Activated T-cell treated with anti-CD3 and anti-CD28 coated beads, Interleukin-2, amount 50 U/mL, for 72 hours (primary cell): ENCODE measurements at places on chromosomes 7 and 10.

DNA sequence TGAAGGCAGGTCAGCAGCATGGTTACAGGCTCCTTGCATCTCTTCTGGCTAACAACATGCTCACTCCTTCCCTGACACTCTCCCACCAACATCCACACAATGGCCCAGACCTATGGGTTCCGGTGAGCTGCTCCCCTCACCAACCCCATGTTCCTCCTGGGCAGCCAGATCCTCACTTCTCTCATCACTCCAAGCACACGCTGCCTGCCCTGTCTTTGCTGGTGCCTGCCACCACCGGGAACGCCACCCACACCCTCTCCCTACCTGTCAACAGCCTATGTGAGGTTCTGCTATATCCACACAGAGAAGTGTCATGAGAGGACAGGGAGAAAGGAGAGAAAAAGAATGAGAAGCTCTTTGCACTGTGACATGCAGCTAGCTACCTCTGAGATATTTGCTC, 14.6 kb downstream of the PARP12 start:
- H3K27me3 ChIP-seq, result no peaks in the 10 kb centered on the region
- H3K4me3 ChIP-seq, result no peak overlapping the region
- no peak for DNase-seq
- H3K36me3 ChIP-seq, result peaks cover 6% of the 10 kb centered on the region
- peaks cover 8% of the 10 kb centered on the region for H3K4me1 ChIP-seq

DNA sequence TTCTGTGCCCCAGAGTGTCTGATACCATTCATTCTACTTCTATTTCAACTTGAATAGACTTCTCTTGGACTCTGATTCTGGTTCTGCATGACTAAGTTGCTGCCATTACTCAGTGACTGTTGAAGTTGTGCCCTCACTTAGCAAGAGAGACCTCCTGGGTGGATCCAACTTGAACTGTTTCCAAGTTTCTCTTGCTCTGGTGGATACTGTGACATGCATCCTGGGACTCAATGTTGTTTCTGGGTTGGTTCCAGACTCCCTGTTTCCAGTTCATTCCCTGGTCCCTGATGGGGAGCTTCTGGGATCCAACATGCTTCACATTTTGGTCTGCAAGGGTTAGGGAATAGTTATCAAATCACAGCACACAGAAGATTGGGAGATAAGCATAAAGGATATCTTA, 26.2 kb upstream of the PRPF18 start:
- H3K27me3 ChIP-seq, result peaks cover 22% of the 10 kb centered on the region
- no peak overlapping the region for H3K4me3 ChIP-seq
- DNase-seq, result no peak
- H3K36me3 ChIP-seq, result no peaks in the 10 kb centered on the region
- H3K27ac ChIP-seq, result no peak overlapping the region
- H3K4me1 ChIP-seq, result no peaks in the 10 kb centered on the region

DNA sequence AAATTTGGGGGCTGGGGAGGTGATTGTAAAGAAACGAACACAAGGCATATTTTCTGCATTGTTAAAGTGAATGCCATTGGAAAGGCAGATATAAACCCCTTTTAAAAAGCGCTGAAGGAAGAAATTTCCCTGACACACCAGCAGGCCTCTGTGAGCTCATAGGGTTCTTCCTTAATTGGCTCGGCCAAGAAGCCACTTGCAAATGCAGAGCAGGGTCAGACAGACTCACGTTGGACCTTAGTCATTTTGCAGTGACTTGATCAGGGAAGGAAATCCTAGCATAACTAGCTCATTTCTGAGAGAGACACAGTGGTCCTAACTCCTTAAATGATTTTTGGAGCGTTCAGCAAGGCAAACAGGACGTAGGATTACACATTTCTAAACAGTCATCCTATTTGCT, 1461.4 kb downstream of the GATA3 start:
- H3K27me3 ChIP-seq, result no peaks in the 10 kb centered on the region
- H3K4me3 ChIP-seq, result no peak overlapping the region
- no peak for DNase-seq
- H3K36me3 ChIP-seq, result no peaks in the 10 kb centered on the region

GRCh38 chr10:17409170-17409733, 45.1 kb downstream of the ST8SIA6 start:
- no peaks in the 10 kb centered on the region for H3K27me3 ChIP-seq
- no peaks in the 10 kb centered on the region for H3K36me3 ChIP-seq
- DNase-seq, result no peak
- peaks cover 10% of the 10 kb centered on the region for H3K4me1 ChIP-seq

- H3K4me1 ChIP-seq, result peaks cover 4% of the 10 kb centered on the region
- no peak overlapping the region for H3K27ac ChIP-seq
- no peak overlapping the region for H3K4me3 ChIP-seq
- DNase-seq, result no peak
These were observed 50.4 kb upstream of the NKX6-2 start for GRCh38 chr10:132836248-132836831.

DNA sequence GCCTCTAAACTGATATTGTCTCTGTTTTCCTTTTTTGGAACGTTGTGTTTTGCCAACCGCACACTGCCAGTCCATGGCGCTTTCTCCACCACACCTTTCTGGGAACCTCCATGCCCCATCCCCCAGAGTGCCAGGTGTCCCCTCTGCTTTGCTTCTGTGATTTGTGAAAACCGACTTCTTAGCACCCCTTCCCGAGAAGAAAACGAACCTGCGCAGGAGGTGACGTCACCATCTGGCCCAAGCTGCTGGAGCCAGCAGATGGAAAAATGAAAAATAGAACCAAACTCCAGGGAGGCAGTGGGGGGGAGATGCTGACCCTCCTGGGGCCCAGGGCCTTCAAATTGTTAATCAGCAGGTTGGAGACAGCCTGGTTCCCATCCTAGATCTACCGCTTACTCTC, 103.8 kb downstream of the HTR5A start:
- no peak overlapping the region for H3K27ac ChIP-seq
- H3K36me3 ChIP-seq, result no peaks in the 10 kb centered on the region
- H3K27me3 ChIP-seq, result peaks cover 13% of the 10 kb centered on the region
- H3K4me1 ChIP-seq, result no peaks in the 10 kb centered on the region
- no peak overlapping the region for H3K4me3 ChIP-seq
- DNase-seq, result no peak

GRCh38 chr10:113916053-113916452, 61.6 kb downstream of the NHLRC2 start:
- peaks cover 5% of the 10 kb centered on the region for H3K4me1 ChIP-seq
- no peak for DNase-seq
- H3K27me3 ChIP-seq, result peaks cover 3% of the 10 kb centered on the region

GRCh38 chr10:17125206-17125893, 4.3 kb downstream of the CUBN start:
- no peaks in the 10 kb centered on the region for H3K36me3 ChIP-seq
- no peak overlapping the region for H3K4me3 ChIP-seq
- no peak overlapping the region for H3K27ac ChIP-seq
- no peaks in the 10 kb centered on the region for H3K27me3 ChIP-seq

DNA sequence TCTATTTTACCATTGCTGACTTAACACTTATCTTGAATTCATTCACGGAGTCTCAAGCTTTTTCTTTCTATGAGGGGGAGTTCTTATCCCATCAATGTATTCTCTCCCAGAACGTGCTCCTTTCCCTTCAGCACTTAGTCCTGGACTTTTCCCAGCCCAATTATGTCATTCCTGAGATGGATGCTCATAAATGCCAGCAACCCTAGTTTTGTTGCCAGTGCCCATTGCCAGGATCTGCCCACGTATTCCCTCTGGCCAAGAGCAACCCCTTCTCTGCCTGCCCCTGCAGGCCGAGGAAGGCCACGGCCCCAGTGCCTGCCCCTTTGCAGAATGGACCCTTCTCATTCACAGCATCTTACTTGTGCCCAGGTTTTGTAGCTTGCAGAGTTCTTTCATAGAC, 67.4 kb upstream of the PPP1R3C start:
- H3K36me3 ChIP-seq, result no peaks in the 10 kb centered on the region
- H3K27ac ChIP-seq, result no peak overlapping the region
- H3K4me3 ChIP-seq, result no peak overlapping the region
- H3K27me3 ChIP-seq, result peaks cover 19% of the 10 kb centered on the region
- no peak for DNase-seq

GRCh38 chr7:27897001-27897400, 157.0 kb downstream of the TAX1BP1 start:
- peaks cover 42% of the 10 kb centered on the region for H3K4me1 ChIP-seq
- H3K27ac ChIP-seq, result no peak overlapping the region
- no peak for DNase-seq
- H3K27me3 ChIP-seq, result peaks cover 10% of the 10 kb centered on the region
- H3K4me3 ChIP-seq, result no peak overlapping the region
- H3K36me3 ChIP-seq, result no peaks in the 10 kb centered on the region

- H3K27ac ChIP-seq, result no peak overlapping the region
- no peaks in the 10 kb centered on the region for H3K36me3 ChIP-seq
- no peaks in the 10 kb centered on the region for H3K27me3 ChIP-seq
These were observed 197.9 kb downstream of the HDAC9 start for GRCh38 chr7:18693406-18693805.

GRCh38 chr7:107850216-107850615, 40.8 kb upstream of the DLD start:
- no peak for DNase-seq
- no peaks in the 10 kb centered on the region for H3K27me3 ChIP-seq
- H3K36me3 ChIP-seq, result no peaks in the 10 kb centered on the region
- no peaks in the 10 kb centered on the region for H3K4me1 ChIP-seq
- H3K27ac ChIP-seq, result no peak overlapping the region

GRCh38 chr10:116654816-116655215, 34.1 kb downstream of the PNLIPRP2 start:
- no peak for DNase-seq
- no peak overlapping the region for H3K27ac ChIP-seq
- H3K4me3 ChIP-seq, result no peak overlapping the region
- no peaks in the 10 kb centered on the region for H3K4me1 ChIP-seq
- H3K36me3 ChIP-seq, result no peaks in the 10 kb centered on the region

GRCh38 chr7:151838861-151839381, 38.0 kb downstream of the PRKAG2 start:
- H3K4me1 ChIP-seq, result peaks cover 24% of the 10 kb centered on the region
- H3K27ac ChIP-seq, result no peak overlapping the region
- no peaks in the 10 kb centered on the region for H3K36me3 ChIP-seq

- no peaks in the 10 kb centered on the region for H3K4me1 ChIP-seq
- DNase-seq, result no peak
- H3K27ac ChIP-seq, result no peak overlapping the region
- no peaks in the 10 kb centered on the region for H3K36me3 ChIP-seq
These were observed 516.9 kb downstream of the GLRX3 start for GRCh38 chr10:130652964-130653578.

DNA sequence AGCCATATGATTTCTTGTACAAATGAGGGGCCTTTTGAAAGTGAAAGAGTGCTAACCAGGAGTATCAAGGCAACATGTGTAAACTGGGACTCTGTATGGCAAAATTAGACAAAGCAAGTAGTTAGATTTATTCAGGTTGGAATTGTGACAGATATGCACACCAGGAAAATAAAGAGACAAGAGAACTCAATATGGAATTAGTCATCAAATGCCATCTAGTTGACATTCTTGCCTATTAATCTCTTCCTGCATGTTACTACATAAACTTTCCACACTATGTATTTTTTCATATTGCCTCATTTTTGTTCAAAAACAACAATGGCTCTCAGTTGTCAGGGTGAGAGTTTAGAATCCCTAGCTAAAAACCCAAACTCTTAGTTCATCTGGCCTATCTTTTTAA, 799.0 kb downstream of the NRG3 start:
- no peak overlapping the region for H3K4me3 ChIP-seq
- no peak overlapping the region for H3K27ac ChIP-seq

GRCh38 chr10:43055991-43056567, 20.8 kb upstream of the RET start:
- no peaks in the 10 kb centered on the region for H3K4me1 ChIP-seq
- DNase-seq, result no peak
- no peak overlapping the region for H3K4me3 ChIP-seq
- peaks cover 42% of the 10 kb centered on the region for H3K27me3 ChIP-seq
- no peaks in the 10 kb centered on the region for H3K36me3 ChIP-seq

GRCh38 chr7:68684996-68685395, 913.3 kb upstream of the AUTS2 start:
- no peak overlapping the region for H3K27ac ChIP-seq
- H3K4me3 ChIP-seq, result no peak overlapping the region
- H3K4me1 ChIP-seq, result no peaks in the 10 kb centered on the region

GRCh38 chr10:29731760-29732159, 97.0 kb upstream of the SVIL start:
- peaks cover 44% of the 10 kb centered on the region for H3K4me1 ChIP-seq
- no peak overlapping the region for H3K27ac ChIP-seq
- H3K4me3 ChIP-seq, result no peak overlapping the region
